Heart left ventricle (tissue), 16 donors: ENCODE measurements at places on chromosomes 6 and 20. TPM values are rescaled to one million over a fixed set of nuclear protein-coding genes. Genes with fewer than 3 reads are reported as not detected.

NKX2-4 gene
- polyA plus RNA-seq = not detected

GRCh38 chr6:106522562-106523250 is 106.6 kb downstream of the RTN4IP1 start:
- no peak for DNase-seq

DNA sequence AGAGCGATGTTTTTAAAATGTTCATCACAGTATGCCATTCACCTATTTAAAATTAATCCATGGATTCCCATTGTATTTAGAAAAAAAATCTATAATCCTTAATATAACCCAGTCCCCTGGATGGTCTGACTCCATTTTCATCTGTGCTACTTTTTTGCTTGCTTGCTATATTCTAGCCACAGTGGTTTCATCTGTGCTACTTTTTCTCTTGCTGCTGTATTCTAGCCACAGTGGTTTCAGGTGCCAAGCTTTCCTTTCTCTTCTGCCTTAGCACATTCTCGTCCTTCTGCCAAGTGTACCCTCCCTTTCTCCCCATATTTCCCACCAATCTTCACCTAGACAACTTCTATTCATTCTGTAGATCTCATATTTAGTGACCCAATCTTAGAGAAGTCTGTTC is 33.3 kb upstream of the SOX4 start:
- DNase-seq = no peak

RFX6 gene
- not detected for polyA plus RNA-seq

RCAN2 gene
- 86.4 TPM for polyA plus RNA-seq

MAS1 gene
- polyA plus RNA-seq = not detected

ENPP1 gene
- 1.3 TPM for polyA plus RNA-seq

GRCh38 chr20:14785065-14785743 is 447.8 kb upstream of the FLRT3 start:
- no peak for DNase-seq

- DNase-seq = no peak
Observed at GRCh38 chr6:107819964-107820337, 4.2 kb downstream of the SCML4 start.

C6orf118 gene
- polyA plus RNA-seq = not detected

- peak; percentile 65 for DNase-seq
Observed at GRCh38 chr6:7723041-7723447, 2.9 kb upstream of the BMP6 start.

DNA sequence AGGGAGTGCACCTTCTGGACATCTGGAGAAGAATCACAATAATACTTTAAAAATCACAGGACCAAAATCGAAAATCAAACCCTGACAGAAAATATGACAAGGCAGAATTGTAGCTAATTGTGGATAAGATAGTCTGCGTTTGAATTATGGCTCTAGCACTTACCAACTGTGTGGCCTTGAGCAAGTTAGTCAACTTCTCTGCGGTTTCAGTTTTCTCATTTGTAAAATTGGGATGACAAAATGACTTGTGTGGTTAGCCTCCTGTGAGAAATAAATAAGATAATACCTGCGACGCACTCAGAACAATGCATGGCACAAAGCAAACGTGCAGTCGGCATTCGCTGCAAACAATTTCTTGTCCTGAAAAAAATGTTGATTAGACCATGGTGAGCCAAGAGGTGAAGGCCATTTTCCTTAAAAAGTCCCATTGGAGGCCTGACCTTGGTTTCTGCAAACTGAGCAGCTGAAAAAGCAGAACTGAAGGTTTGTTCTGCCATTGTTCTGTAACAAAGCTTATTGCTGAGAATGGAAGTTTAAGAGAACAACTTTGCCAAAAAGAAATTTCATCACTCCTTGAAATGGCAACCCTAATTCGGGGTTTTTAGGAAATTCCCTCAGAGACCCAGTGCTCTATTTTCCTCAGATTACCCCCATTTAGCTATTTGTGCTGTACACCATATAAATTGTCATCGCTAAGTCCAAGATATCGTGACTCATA is 266.3 kb downstream of the ERMARD start:
- no peak for DNase-seq

DNA sequence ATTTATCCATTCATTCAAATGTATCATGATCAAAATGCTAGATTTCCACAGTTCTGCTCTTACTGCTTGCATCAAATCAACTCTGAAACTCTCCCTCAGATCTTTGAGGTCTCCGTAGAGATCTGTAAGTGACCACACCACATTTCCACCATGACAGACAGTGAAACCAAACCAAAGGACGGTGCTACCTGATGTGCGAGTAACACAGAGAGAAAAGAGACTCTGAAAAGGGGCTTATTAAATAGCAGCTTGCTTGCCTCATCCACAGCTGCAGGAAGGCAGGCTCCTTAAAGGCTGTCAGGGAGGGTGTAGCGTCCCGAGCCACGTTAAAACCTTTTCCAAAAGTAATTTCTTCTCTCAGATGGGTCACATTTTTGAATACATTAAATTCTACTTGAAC is 335.8 kb downstream of the PACRG start:
- DNase-seq = no peak

NMBR gene
- polyA plus RNA-seq = not detected

DNA sequence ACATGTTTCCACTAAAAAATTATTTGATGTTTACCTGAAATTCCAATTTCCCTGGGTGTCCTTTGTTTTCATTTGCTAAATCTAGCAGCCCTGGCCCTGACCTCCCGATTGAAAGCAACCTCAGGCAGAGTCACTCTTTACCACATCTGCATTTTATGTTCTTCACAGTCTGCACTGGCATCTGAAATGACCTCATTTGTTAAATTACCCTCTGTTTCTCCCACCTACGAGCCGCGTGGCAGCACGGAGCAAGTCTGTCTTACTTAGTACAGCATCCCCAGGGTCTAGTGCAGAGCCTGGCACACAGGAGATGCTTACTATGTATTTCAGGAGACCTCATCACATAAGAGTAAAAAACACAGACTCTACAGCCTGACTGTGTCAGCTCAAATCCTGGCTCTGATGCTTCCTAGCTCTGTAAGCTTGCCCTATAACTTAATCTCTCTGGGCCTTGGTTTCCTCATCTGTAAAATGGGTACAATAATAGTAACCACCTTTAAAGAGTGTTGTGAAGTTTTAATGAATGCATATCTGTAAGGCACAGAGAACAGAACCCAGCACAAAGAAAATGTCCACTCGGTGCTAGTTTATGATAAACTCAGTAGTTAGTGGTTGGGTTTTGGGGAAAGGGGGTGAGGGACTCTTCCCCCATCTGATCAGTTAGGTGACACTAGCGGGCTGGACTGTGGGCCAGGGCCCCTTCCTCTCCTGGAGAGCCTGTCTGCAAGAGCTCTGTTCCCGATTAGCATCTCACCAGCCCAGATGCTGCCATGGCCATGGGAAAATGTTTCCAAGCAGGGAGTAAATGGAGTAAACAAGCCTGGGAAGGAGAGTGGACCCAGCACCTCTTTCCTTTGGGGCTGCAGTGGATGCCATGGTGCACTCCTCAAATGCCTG is 88.2 kb downstream of the PREX1 start:
- DNase-seq = no peak

DNA sequence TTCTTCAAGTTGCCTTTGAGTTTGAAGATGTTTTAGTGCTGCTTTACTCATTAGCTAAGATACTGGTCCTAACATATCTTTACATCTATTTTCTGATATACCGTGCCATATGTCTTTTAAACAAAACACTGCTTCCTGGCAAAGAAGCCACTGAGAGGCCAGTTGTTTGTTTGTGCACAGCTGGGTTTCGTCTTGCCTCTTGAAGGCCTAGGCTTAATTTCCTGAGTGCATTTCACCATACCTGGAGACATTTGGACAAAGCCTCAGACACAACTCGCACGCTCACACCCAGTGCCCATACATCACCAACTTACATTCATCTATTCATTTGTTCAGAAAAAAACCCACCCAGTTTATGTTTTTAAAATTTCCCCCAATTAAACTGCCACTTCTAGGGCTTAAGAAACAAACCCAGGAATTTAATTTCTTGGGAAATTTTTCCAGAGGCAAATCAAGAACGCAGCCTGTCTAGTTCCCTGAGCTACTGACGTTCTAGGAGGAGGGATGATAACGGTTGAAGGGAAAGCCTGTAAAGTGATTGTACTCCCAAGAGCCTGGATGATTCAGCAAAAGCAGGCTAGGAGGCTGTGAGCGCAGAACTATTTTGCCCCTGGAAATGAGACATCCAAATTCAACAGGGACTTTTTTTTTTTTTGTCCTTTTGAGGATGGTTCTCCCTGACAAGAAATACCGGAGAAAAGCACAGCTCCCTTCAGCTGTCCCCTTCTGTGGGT is 77.7 kb downstream of the OLIG3 start:
- no peak for DNase-seq

DNA sequence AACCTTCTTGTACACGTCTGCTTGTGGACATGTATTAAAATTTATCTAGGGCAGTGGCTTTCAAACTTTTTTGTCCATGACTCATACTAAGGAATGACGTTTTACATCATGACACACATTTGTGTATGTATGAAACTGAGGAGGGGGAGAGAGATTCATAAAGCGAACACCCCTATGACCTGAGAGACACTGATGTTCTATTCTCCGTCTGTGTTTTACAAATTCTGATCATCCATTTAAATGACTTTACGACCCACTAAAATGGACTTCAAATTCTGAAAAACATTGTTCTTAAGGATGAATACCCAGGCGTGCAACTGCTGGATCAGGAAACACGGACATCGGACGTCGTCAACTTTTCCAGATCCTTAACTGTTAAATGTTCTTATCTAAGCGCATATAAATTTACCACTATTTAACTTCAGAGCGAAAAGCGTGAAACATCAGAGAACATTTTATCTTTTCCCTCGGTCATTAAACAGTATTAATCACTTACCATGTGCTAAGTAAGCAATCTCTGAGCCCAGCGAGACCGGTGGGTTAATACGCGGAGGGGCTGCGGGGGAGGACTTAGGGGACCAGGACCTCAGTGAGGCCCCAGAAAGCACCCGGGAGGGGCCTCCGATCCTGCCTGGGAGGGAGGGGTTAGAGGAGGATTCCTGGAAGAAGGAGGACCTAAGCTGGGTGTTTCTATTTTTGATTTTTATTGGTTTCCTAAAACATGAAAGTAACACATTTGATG is 1.2 kb downstream of the PLAGL1 start:
- peak; percentile 28 for DNase-seq

DNA sequence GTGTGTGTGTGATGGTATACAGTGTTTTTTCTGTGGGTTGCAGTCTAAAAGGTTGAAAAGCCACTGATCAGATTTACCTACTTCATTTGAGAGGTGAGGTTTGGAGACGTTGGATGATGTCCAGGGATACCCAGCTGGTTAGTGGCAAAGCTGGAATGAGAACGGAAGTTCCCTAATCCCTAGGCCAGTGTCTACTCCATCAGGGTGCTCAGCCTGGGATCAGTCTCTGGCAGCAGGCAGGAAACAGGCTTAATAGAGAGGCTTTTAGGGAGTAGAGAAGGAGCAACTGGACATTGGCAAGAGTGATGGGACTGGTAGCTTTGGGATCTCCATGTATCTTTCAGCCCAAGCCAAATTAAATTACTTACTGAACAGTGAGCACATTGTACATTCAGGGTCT is 80.7 kb downstream of the C6orf52 start:
- DNase-seq = no peak

DNA sequence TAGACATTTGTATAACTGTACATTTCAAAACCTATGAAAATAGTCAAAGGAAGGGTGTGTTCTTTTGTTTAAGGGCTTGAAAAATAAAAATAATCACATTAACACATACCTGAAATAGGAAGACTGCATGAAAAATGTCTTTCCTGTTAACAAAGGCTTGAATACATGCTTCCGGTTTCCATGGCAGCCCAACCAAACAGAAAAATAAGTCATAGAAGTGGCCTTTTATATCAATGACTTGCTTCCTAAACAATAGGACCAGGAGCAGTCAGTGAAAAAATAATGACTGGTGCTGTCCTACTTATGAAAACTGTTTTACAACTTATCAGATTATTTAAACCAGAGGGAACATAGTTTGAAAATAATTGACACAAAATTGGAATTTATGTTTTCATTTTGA is 412.6 kb upstream of the PLCB4 start:
- peak; percentile 33 for DNase-seq

DNA sequence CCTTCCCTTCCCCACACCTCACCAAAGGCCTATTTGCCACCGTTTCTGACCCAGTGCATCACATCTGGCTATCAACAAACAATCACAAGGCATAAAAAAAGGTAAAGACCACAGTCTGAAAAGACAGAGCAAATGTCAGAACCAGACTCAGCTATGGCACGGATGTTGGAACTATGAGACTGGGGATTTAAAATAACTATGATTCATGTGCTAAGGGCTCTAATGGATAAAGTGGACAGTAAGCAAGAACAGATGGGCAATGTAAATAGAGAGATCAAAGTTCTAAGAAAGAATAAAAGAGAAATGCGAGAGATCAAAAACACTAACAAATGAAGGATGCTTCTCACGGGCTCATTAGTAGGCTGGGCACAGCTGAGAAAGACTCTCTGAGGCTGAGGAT is 99.5 kb downstream of the LAMP5 start:
- DNase-seq = no peak

DNA sequence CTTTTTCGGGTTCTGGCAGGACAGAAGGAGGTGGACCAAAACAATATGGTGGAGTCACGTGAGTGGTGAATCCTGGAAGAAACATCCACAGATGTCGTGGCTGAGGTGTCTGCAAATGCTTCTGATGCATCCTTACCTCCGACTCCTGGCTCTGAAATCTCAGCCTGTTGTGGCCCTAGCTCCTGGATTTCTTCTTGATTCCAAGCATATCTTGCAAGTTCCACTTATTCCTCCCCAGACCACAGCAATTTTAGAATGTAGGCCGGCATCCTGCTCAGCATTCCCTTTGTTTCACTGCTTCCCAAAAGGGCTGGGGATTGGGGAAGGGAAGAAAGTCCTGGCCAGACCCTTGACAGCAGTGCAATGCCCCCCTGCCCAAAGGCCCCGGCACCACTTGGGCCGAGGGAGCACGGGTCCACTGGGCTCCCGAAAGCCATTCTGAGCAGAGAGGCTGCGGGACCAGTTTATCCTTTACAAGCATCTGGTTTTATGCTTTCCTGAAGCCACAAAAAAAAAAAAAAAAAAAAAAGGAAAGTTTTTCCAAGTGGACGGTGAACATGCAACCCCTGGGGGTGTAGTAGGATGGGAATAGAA is 200.9 kb upstream of the RNF24 start:
- DNase-seq = no peak

- no peak for DNase-seq
Observed at GRCh38 chr6:126631363-126631762, 291.4 kb downstream of the CENPW start.

- peak; percentile 71 for DNase-seq
Observed at GRCh38 chr6:158801655-158802294, 17.4 kb downstream of the EZR start.

DNA sequence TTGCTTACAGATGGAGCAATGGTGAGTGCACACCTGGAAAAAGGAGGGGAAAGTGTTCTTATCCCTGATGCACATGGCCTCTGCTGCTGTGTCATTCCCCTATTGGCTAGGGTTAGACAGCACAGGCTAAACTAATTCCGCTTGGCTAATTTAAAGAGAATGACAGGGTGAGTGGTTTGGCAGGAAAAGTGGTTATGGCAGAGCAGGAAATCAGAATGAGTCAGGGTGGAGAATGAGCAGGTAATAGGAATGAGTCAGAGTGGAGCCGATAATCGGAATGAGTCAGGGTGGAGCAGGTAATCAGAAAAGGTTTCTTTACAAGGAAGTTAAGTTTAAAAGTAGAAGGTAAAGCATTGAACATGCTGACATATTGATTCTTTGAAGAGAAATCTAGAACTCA is 355.5 kb upstream of the HTR1E start:
- DNase-seq = no peak

- no peak for DNase-seq
Observed at GRCh38 chr6:97438011-97438671, 155.1 kb upstream of the MMS22L start.

- DNase-seq = no peak
Observed at GRCh38 chr6:148375401-148375800, 32.8 kb downstream of the SASH1 start.
